ENCODE measurements at places on chromosomes 1 and 21.

- no peak for DNase-seq
Measured at GRCh38 chr1:60747353-60747752, 335.0 kb upstream of the NFIA start.

DNA sequence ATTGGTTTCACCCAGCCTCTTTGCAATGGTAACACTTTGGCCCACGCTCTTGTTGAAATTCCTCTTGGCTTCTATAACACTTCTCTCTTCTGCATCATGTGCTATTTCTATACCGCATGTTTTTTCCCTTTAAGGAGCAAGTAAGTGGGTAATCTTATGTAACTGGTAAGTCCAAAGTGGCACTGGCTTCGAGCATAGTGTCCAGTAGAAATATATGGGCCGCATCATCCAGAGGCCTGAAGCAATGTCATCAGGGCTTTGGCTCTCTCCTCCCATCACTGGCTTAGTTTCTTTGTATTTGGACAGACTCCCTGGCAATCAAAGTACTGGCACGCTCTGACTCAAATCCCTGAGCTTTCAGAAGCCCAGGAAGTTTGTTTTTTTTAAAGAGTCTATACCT, 17.5 kb downstream of the CHML start:
- no peak for DNase-seq

DNA sequence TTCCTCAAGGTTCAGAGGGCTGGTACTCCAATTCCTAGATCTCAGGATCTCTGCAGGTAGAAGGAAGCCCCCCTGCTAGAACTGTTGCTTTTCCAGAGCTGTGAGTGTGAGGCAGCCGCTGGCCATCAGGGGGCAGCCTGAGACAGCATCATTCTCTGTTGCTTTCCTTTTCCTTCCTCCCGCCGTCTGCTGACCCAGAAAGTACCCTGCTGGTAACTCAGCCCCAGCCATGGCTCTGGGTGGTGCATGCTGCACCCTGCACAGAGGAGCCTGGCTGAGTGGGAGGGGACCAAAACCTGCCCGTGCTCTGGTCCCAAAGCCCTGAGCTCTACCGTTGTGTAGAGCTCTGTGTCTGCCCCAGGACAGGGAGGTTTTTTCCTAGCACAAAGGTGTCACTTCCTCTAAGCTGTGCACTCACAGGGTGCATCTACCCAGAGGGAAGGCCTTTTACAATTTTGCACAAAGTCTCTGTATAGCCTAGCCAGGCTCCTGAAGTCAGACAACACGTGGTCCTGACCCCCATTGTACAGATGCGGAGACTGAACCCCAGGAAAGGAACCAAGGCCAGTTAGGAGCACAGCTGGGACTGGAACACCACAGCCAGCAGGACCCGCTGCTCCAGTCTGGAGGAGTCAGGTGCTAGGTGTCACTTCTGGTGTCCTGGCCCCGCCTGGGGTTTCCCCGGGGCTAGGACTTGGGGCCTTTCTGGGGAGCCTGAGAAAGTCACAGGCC, 5.6 kb upstream of the FAM131C start:
- DNase-seq, result peak; percentile 81

- DNase-seq, result peak; percentile 81
Measured at GRCh38 chr1:39973503-39974135, 18.7 kb downstream of the MFSD2A start.

GRCh38 chr1:247115545-247115944, 11.4 kb upstream of the ZNF669 start:
- no peak for DNase-seq

GRCh38 chr1:172647987-172648386, 10.9 kb upstream of the FASLG start:
- DNase-seq, result no peak

Measured in stimulated activated CD4-positive, alpha-beta T cell treated with anti-CD3 and anti-CD28 coated beads, Interleukin-15, amount 100 ng/mL, for 24 hours (primary cell).